Skeletal muscle cell (primary cell): ENCODE measurements at places on chromosomes 13 and 19.

GRCh38 chr13:28534210-28534609, 39.3 kb upstream of the FLT1 start:
- DNase-seq = no peak

DNA sequence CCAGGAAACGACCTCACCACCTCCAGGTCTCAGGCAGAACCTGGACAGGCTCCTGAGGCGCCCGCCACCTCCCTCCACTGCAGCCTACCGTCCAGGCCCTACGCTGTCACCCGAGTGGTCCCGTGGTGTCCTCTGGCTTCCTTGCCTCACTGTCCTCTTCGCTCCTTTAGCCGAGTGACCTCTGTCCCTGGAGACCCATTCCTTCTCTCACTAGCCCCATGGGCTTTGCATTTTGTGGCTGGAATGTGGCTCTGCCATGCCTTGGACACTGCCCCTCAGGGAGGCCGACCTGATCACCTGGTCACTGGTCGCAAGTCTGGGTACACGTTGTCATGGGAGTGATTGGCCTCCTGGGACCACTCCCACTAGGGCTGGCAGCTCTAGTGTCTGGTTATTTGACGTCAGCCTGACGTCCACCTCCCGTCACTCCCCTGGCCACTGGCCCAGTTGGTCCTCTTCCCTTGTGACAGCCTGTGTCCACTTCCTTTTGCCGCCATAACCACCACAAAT, 17.9 kb downstream of the SLC25A42 start:
- DNase-seq = no peak

DNA sequence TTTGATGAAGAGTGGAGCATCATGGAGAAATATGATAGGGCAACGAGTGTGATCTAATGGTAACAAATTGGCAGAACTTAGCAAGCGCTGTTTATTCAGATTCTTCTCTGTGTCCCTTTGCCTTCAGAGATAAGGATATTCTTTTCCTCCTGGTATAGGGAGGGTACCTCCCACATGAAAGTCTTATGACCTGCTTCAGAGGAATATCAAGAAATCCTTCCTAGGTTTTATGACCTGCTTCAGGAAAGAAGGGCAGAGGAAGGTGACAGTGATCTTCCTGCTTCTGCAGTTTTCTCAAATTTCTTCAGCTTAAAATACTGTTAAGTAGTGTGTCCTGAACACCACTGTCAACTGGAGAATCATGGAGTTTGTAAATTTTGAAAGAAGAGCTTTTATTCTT, 144.3 kb downstream of the DNAJC15 start:
- DNase-seq = no peak

DNA sequence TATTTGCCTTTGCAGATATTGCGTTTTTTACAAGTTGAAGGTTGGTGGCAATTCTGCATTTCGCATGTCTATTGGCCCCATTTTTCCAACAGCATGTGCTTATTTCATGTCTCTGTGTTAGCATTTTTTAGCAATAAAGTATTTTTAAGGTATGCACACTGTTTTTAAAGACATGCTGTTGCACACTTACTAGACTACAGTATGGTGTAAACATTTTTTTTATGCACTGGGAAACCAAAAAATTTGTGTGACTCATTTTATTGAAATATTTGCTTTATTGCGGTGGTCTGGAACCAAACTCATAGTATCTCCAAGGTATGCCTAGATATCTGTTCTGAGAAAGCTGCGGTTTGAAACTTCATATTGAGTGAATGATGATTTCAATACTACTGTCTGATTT, 55.4 kb upstream of the RNF113B start:
- no peak for DNase-seq

DNA sequence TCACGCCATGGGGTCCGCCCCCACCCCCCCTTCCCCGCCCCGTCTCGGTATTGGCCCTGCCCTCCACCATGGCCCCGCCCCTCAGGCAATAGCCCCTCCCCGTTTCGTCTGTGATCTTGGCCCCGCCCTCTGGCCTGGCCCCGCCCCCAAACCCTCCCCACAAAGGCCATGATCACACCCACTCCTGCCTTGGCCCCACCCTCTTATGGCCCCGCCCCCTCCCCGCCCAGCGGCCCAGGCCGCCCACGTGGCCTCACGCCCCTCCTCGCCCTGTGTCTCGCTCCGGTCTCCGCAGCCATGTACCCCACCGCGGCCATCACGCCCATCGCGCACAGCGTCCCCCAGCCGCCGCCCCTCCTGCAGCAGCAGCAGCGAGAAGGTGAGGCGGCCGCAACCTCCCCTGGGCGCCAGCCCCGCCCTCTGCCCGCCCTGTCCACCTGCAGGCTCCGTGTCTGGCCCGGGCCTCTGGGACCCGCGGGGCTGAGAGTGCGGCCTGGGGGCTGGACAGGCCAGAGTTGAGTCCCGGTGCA, 61.3 kb downstream of the CELF5 start:
- no peak for DNase-seq

GRCh38 chr13:73061473-73061872, 2.7 kb downstream of the KLF5 start:
- DNase-seq = no peak

DNA sequence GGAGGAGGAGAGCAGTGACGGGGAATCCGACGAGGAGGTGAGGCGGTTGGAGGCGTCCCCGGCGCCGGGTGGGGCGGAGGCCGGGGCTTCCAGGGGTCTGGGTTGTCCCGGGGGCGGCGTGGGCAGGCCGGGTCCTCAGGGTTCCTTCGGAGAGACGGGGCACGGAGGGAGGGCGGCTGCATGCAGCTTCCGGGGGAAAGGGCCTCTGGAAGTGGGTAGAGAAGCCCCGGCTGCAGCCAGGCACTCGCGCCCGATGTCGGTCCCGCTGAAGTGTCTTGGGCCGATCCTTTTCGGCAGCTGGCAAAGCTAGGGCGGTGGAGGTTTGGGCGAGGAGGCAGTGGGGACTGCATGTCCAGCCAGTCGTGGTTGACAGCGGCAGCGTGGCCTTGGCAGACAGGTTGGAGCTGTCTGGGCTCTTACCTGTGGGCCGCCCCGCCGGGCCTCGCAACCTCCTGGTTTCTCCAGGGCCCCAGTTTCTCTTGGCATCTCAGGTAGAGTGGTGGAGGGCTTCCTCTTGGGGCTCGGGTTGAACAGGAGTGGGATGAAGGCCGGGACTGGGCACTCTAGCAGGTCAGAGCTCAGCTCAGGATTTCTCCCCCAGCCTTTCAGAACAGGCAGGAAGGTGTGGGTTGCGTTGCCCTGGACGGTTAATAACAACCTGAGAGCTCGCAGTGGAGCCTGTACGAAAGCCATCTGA, 690 bp downstream of the KMT2B start:
- DNase-seq = no peak

DNA sequence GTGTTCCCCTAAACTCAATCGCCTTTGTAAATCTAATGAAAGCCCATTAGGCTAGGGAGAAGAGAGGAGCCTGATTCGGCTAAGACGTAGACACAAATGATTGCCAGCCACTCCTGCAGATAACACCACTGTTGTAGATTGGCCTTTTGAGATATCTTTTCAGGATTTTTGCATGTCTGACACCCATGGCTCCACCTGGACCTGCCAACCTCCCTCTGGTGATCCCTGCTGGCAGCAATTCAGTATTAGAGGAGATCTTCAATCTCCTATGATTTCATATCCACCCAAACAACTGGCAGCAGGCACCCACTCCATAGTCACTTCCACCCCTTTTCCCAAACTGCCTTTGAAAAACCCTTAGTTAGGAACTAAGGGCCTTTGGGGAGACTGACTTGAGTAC, 191.9 kb upstream of the UBL3 start:
- DNase-seq = no peak

DNA sequence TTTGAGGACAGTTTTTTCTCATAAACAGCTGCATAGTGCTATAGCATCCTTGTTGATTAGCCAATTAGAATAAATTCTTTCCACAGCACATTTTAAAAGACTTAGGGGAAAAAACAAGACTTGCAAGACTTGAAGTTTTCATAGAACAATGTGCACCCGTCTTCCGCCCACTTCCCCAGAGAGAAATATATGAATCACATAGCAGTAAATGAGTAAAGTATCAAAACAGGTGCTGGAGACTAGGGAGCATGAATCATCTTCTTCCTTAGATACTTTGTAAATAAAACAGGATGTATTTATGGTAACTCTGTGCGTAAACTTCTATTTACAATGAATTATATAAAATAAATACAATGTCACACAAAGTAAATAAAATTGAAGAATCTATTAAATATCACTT, 75.1 kb downstream of the COL4A2 start:
- DNase-seq = no peak

DNA sequence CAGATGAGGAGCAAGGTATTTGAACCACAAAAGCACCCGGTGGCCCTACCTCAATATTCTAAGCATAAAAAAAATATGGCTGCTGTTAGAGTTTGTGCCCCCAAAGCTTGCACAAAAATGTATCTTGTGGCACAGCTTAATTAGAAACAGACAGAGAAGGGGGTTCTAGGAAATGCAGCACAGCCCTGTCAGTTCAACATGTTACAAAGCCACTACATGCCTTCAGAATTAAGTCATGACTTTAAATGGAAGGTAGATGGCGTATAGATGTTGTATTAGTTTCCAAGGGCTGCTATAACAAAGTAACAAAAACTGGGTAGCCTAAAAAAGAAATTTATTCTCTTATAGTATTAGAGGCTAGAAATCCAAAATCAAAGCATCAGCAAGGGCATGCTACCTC, 703.8 kb downstream of the DIAPH3 start:
- DNase-seq = no peak

DNA sequence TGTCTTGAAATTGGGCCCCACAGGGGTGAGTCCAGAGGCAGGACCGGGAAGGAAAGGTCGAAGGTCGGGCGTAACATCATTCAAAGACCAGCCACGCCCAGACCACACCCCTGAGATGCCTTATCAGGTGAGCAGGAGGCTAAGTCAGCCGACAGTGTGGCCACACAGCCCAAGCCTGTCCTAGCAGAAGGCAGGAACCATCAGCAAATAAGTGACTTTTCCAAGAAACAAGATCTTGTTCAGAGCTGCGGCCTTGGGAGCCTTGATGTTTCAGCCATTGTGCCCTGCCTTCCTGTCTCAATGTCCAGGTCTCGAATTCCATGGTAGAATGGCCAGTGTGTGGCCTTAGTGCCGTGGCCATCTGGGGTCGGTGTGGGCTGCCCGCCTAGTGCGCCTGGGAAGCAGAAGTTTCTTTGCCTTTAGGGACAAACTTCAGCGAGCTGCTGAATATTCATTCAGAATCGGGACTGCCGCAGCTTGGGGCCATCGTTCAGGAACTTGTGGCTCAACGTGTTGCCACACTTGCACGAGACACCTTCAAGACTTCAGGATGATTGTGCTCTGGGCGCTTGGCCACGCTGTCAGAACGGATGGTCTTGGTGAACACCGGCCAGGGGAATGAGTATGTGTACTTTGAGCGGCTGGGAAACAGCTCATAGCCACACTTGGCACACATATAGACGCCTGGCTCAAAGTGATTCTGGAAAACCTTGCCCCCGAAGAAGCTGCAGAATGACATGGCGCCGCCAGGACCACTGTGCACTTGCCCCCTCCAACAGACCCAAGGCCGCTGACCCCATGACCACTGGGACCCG, 6.1 kb upstream of the IFNL4 start:
- DNase-seq = no peak

DNA sequence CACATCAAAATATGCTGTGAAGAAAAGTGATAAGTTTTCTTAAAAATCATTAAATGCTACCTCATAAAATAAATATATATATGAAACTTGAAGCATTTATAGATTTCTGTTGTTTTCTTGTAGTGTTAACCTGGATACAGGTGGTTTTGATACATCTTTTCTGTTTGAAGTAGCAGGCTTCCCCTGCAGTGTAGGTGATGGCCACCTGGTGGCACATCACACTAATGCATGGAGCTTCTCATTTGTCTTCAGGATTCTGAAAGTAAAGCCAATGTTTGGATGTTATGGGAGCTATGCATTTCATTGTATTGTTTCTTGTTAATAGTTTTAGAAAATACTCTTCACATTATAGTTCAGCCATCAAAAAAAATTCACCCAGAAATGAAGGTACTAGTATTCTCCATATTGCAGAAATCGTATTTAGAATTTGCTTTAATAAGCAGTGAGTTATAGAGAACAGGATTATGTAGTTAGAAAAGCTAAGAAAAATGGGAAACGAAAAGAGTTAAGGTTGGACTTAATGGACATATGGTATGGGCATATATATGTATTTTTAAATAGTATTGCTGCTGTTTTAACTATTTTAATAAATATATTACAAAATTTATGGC, 18.7 kb downstream of the GPR180 start:
- DNase-seq = no peak

- no peak for DNase-seq
These were observed 12.4 kb upstream of the AKAP11 start for GRCh38 chr13:42259515-42259914.

DNA sequence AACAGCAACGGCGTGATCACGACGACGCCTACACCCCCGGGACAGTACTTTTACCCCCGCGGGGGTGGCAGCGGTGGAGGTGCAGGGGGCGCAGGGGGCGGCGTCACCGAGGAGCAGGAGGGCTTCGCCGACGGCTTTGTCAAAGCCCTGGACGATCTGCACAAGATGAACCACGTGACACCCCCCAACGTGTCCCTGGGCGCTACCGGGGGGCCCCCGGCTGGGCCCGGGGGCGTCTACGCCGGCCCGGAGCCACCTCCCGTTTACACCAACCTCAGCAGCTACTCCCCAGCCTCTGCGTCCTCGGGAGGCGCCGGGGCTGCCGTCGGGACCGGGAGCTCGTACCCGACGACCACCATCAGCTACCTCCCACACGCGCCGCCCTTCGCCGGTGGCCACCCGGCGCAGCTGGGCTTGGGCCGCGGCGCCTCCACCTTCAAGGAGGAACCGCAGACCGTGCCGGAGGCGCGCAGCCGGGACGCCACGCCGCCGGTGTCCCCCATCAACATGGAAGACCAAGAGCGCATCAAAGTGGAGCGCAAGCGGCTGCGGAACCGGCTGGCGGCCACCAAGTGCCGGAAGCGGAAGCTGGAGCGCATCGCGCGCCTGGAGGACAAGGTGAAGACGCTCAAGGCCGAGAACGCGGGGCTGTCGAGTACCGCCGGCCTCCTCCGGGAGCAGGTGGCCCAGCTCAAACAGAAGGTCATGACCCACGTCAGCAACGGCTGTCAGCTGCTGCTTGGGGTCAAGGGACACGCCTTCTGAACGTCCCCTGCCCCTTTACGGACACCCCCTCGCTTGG, 966 bp downstream of the JUNB start:
- DNase-seq = no peak

DNA sequence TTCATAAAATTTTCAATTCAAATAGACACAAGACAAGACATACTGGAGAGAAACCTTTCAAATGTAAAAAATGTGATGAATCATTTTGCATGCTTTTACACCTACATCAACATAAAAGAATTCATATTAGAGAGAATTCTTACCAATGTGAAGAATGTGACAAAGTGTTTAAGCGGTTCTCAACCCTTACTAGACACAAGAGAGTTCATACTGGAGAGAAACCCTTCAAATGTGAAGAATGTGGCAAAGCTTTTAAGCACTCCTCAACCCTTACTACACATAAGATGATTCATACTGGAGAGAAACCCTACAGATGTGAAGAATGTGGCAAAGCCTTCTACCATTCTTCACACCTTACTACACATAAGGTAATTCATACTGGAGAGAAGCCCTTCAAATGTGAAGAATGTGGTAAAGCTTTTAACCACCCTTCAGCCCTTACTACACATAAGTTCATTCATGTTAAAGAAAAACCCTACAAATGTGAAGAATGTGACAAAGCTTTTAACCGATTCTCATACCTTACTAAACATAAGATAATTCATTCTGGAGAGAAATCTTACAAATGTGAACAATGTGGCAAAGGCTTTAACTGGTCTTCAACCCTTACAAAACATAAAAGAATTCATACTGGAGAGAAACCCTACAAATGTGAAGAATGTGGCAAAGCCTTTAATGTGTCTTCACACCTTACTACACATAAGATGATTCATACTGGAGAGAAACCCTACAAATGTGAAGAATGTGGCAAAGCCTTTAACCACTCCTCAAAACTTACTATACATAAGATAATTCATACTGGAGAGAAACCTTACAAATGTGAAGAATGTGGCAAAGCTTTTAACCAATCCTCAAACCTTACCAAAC, 24.6 kb upstream of the ZNF431 start:
- DNase-seq = no peak
